ENCODE measurements at places on chromosomes 11 and 22. TPM values are rescaled to one million over a fixed set of nuclear protein-coding genes. Genes with fewer than 3 reads are reported as not detected.

- DNase-seq: no peak
Measured at GRCh38 chr22:25908755-25909154, 166.8 kb downstream of the MYO18B start.

GRCh38 chr11:87150936-87151335 is 113.2 kb downstream of the TMEM135 start:
- no peak for DNase-seq

OR4D9 gene
- not detected for total RNA-seq

DNA sequence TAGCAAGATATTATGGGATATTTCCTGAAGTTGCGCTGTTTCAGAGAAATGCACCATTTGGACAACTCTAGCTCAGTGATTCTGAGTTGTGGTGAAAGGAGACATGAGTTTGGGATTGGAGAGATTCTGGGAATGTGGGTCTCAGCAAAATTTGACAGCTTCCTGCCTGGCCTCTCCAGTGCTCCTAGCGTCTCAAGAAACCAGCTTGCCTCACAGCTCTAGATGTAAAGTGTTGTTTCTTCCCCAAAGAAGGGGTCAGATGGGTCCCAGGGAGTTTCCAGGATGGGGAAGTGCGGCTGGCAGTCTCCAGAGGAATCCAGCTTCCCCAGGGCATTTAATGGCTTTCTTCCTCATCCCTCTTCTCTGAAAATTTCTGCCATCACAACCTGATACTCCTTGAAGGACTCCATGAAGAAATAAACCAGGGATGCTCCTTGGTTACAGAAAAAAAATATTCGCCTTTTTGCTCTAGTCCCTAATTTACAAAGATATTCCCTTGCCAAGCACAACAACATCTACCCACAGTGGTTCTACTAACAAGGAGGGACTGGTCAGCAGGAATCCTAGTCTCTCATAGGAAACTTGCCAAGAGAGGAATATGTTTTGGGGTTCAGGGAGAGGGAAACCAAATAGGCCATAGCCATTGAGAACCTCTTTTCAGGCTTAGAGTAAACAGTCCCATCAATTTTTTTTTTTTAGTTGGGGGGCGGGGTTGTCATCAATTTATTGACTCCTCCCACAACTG is 185.4 kb upstream of the E2F8 start:
- DNase-seq: no peak

DNA sequence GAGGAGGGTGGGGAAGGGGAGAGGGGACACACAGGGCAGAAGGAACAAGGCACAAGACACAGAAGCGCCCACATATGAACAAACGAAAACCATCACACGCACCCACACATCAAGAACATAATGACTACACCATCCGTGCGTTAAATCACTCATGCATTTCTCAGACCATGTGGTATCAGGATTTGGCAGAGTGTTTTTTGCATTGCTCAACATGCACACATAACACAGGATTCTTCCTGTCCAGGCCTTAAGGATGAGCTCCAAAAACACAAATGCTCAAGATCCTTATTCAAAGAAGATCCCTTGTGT is 309.5 kb downstream of the CADM1 start:
- DNase-seq: no peak

- peak; percentile 29 for DNase-seq
Measured at GRCh38 chr22:28116219-28116673, 197.2 kb upstream of the PITPNB start.

DNA sequence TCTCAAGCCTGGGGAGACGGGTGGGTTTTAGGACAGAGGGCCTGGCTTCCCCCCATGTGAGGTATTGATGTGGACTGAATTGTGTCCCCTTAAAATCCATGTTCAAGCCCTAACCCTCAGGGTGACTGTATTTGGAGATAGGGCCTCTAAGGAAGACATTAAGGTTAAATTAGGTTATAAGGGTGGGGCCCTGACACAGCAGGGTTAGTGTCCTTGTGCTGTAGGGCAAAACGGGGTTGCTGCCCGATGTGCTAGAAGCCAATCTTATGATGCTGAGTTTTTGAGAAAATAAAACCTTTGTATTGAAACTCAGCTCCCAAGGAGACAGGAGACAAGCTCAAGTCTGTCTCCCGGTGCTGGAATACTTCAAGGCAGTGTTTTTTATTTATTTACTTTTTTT is 71.1 kb upstream of the NUP50 start:
- no peak for DNase-seq
